ENCODE measurements at places on chromosomes 5 and 9.

GRCh38 chr5:18888821-18889220 lies 1099.2 kb downstream of the CDH18 start:
- no peak for DNase-seq

DNA sequence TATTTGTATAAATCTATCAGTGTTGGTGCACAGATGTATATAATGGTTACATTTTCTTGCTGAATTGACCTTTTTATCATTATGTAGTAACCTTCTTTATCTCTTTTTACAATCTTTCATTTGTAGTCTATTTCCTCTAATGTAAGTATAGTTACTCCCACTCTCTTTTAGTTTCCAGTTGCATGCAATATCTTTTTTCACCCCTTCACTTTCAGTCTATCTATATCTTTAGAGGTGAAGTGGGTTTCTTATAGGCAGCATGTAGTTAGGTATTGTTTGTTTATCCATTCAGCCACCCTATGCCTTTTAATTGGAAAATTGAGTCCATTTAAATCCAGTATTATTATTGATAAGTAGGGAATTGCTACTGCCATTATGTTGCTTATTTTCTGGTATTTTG lies 6.1 kb upstream of the EMB start:
- no peak for DNase-seq

GRCh38 chr9:33765411-33765810 lies 29.9 kb upstream of the PRSS3 start:
- no peak for DNase-seq

DNA sequence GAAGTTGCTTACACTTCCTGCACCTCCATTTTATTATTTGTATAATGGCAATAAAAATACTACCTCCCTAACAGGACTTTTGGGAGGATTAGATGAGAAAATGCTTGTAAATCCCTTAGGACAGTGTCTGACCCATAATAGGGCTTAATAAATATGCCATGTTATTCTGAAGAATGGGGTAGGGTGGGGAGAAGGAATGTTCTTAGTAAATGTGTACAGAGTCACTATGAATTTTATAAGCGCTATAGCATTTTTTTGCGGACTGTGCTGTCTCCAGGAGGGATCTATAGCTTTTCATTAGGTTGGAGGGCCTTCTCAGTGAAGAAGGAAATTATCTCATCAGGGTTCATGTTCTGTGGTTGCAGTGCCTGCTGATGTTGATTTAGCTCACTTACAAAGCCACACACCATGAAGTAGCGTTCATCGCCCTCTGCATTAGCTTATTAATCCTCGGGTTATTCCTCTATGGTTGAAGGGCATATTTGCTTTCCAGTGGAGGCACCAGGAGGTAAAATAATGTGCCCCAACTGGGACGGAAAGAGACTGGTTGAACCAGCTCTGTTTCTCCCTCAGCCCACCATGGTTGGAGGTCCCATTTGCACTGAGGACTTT lies 497.1 kb downstream of the ARHGEF28 start:
- no peak for DNase-seq

GRCh38 chr5:136703036-136703435 lies 337.7 kb upstream of the TRPC7 start:
- DNase-seq = no peak

DNA sequence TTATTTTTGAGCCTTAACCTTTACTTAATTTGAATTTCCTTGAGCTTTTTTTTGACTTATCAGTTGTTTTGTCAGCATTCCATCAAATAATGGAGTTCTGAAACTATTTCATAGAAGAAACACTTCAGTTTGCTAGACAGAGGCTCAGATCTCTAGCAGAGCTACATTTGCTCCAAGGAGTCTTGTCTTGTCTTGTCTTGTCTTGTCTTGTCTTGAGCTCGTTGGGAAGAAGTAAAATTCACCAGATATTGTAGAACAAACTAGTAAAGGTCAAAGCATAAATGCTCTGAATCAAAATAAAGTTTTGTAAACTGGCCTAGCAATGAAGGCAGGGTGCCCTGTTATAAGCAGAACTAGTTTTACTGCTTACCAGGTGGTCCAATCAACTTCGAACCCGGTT lies 33.5 kb downstream of the RAB24 start:
- no peak for DNase-seq

DNA sequence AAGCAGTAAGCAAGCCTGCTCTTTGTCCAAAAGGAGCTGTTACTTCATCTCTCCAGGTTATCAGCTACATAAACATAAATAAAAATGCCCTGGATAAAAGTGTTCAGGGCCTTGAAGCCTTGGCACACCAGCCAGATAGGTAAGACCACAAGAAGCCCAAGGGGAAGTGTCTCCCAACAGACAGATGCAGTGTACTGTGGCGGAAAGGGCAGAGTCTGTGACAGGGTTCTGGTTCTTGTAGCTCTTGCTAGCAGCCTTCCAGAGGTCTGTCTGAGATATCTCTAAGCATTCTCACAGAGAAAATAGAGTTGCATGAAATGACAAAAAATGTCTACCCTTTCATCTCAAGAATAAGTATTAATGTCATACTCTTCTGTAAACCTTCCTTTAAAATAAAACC lies 30.1 kb downstream of the ISOC1 start:
- DNase-seq = no peak

DNA sequence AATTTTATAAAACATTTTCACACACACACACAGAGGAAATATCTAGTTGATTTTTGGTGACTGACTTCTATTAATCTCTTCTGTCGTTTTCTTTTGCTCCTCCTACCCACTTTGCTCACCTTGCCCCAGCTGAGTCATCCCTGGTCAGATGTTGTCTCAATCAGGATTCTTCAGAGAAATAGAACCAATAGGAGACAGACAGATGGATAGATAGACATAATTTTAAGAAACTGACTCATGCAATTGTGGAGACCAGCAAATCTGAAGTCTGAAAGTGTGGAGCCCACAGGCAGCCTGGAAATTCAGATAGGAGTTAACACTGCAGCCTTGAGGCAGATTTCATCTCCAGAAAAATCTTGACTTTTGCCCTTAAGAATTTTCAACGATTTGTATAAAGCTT lies 37.0 kb upstream of the PIK3R1 start:
- DNase-seq = no peak

GRCh38 chr9:76216161-76216649 lies 178.0 kb downstream of the RFK start:
- no peak for DNase-seq

GRCh38 chr5:149798466-149798865 lies 68.4 kb downstream of the PPARGC1B start:
- DNase-seq = no peak

GRCh38 chr9:136051453-136051836 lies 43.6 kb downstream of the NACC2 start:
- no peak for DNase-seq

DNA sequence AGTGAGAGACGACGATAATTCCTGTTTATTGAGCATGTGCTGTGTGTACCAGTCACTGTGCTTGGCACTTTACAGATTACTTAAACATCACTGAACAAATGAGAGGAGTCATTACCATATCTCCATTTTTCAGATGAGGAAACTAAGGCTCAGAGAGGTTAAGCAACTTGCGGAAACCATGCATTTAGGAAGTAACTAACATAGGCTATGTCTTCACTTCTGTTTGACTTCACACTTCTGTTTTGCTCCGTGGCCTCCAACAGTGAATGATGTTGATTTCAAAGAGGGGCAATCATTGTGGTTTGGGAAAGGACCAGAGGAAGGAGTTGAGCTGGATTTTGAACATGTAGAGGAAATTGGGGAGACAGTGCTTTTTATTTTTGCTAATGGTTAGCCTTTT lies 16.7 kb downstream of the GCNT1 start:
- no peak for DNase-seq

All from thymus (tissue), 14 donors.